ENCODE measurements at places on chromosomes 3 and 15. TPM values are rescaled to one million over a fixed set of nuclear protein-coding genes. Genes with fewer than 3 reads are reported as not detected.

ACOX2 gene
- total RNA-seq = 14.6 TPM

CHRNA5 gene
- total RNA-seq = 0.52 TPM

NDN gene
- total RNA-seq = 190 TPM

TMEM212 gene
- total RNA-seq = not detected

NEK11 gene
- 20.9 TPM for total RNA-seq

AP3B2 gene
- total RNA-seq = not detected

EDEM1 gene
- total RNA-seq = 5.7 TPM

EFHB gene
- total RNA-seq = not detected

All from skeletal muscle tissue (tissue), 5 donors.